ENCODE measurements at places on chromosomes 5 and 9.

- DNase-seq, result peak; percentile 36
These were observed 16.5 kb upstream of the SPDL1 start for GRCh38 chr5:169567079-169567478.

- DNase-seq, result no peak
These were observed 3.0 kb upstream of the CTSV start for GRCh38 chr9:97041898-97042297.

- no peak for DNase-seq
These were observed 13.4 kb downstream of the PAIP1 start for GRCh38 chr5:43543434-43543833.

DNA sequence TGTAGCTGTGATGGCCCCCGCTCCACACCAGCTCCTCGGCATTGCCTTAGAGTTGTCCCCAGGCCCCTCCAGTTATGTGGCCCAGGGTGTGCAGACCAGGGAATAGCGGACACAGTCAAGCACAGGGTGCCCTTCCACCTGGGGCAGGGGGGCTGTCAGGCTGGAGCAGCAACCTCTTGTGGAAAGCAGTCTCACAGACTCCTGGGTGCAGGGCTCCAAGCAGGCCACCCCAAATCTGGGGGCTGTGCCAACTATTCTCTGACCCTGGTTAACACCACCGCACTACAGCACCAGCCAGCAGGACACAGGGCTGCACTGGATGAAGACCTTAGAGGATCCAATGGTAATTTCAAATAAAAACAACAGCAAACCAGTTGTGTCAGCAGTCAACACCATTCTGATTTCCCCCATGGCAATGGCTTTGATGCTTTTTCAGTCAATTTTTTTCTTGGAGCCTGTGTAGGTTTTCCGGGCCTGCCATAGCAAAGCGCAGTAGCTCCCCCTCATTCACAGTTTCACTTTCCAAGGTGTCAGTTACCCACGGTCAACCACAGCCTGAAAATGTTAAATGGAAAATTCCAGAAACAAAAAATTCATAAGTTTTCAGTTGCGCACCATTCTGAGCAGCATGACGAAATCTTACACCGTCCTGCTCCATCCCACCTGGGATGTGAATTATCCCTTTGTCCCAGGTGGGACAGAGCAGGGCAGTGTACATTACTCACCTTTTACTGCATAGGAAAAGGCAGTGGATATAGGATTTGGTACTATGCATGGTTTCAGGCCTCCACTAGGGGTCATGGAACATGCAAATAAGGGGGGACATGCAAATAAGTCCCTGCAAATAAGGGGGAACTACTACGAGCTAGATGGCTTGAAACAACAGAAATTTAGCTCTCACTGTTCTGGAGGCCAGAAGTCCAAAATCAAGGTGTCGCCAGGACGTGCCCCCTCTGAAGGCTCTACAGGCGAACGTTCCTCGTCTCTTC, 49.0 kb downstream of the C5orf15 start:
- DNase-seq, result no peak

GRCh38 chr5:77898385-77898784, 122.2 kb upstream of the TBCA start:
- DNase-seq, result no peak

- DNase-seq, result no peak
These were observed 114.9 kb downstream of the MARCHF3 start for GRCh38 chr5:126915496-126915895.

GRCh38 chr5:82356021-82356420, 77.9 kb upstream of the RPS23 start:
- no peak for DNase-seq

GRCh38 chr9:106761493-106761892, 101.5 kb upstream of the ZNF462 start:
- DNase-seq, result no peak

GRCh38 chr5:180230017-180230416, 21.0 kb upstream of the RASGEF1C start:
- DNase-seq, result no peak

DNA sequence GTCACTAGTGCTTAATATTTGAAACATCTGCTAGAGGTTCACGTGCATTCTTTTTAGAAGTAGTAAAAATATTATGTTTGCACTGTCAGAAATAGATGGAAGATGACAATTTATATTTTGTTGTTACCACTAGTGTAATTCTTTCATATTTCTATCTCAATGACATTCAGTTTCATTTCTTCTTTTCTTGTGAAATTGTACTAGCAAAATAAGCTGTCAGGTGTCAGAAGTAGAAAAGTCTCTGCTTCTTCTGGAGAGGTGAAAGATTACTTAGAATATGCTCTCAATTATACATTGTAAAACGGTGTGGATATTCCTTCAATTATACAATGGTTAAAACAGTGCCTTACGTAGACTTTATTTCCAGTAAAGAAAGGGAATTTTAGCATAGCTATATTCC, 395.4 kb downstream of the CSNK1G3 start:
- DNase-seq, result no peak

GRCh38 chr9:38337706-38338264, 54.7 kb upstream of the ALDH1B1 start:
- no peak for DNase-seq

DNA sequence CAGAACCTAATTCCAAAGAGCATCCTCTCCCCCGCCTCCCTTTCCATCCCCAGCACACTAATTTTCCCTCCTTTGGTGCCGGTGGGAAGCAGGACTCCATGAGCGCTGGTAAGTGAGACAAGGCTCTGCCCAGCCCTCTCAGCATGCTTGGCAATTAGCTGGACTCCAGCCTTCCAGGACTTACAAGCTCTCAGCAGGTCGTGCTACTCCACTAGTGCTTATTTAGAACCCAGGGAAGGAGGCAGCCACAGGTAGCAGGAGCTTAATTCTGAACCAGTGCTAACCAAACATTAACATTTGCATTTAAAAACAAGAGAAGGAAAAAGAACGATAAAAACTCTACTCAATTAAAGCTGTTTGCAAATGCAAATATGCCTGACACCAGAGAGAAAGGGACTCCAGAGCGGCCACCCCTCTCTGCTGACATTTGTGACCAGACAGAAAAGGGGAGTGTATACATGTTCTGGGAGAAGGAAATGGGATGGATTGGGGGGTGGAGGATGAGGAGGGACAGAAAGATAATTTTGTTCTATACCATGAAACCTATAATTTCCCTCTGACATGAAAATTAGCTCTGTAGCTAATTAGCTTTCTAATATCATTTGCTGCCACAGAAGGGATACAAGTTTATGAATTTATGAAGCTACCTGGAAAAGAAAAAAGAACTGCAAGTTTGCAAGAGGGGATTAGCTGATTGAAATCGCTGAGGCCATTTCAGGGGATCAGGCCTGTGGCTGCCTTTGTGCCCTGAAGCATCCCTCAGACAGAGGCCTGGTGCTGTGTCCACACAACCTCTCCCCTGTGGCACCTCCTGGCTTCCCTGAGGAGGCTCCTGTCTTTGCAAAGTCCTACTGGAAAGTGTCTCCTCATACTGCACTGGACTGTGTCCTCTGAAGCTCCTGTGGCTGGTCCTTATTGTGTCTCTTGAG, 266.3 kb downstream of the SEC61B start:
- DNase-seq, result no peak

DNA sequence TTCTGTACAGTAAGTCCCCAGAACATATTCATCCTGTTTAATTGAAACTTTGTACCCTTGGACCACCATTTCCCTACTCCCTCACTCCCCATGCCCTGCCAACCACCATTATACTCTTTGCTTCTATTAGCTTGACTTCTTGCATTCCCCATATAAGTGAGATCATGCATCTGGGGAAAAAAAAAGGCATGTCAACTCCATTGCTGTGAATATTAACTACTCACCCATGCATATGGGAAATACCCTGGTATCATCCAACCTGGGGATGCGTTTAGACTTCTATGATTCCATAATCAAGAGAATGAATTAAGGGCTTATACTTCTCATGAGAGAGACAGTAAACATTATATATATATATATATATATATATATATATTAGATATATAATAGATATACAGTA, 659.4 kb upstream of the C9orf72 start:
- DNase-seq, result no peak

GRCh38 chr9:123607479-123607878, 251.5 kb downstream of the CRB2 start:
- DNase-seq, result no peak

DNA sequence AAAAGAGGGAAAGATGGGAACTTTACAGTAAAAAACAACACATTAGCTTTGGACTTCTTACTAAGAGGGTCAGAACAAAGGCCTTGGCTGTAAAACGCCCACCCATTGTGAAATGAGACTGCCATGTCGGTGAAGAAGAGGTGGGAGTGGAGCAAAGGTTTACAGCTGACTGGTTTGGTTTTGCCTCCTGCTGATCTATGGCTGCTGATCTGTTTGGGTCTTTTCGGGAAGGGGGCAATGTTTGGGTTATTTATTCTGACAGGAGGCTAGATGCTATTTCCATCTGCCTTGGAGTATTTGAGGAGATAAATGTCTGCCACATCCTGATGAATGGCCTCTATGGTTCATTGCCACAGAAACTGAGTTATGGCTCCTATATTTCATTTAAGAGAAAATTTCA, 408.7 kb downstream of the TLE4 start:
- peak; percentile 65 for DNase-seq

DNA sequence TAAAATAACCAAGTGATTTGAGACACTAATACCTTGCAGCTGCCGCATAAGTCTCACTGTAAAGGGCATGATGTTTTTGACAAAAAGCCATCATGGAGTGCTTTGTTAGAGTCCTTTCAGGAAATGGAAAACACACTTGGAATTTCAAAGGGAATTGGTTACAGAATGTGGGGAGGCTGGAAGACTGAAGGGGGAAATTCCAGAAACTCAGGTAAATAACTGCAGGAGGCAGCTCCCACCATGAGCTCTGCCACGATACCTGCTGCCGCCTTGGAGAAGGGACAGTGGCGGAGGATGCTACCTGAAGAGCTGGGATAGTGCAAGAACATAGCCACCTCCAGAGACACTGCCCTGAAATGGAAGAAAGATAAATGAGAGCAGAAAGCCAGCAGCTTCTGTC, 66.9 kb downstream of the PRKACG start:
- DNase-seq, result no peak

DNA sequence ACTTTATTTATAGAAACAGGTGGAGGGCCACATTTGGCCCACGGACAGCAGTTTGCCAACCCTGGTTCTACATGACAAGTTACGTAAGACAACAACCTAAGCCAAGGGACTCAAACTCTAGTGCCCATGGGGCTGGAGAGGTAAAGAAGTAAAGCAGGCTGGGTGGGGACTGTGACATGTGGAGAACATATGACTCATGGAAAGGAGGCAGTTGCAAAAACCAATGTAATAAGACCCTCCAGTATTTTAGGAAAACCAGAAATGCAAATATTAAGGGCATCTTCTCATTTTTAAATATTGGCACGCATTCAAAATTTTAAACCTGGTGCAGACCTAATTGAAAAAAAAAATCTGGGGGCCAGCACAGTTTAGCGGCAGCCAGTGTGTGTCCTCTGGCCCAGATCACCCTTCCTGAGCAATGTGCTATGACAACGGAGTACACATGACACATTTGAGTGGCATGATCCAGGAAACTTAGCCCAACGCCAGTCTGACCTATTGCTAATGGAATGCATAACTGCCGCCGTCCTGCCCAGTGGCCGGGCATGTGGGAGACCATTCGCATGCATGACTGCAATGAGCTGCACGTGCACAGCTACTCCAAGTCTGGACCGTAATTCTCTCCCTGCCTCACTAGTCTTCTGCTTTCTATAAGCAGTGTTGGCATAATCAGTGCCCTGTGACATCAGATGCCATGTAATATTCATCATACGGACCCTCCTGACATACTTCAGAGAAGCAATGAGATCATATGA, 97.2 kb downstream of the SH3TC2 start:
- DNase-seq, result peak; percentile 63
